WTC11 (cell line): ENCODE measurements at places on chromosomes 11 and 22. TPM values are rescaled to one million over a fixed set of nuclear protein-coding genes. Genes with fewer than 3 reads are reported as not detected.

DNA sequence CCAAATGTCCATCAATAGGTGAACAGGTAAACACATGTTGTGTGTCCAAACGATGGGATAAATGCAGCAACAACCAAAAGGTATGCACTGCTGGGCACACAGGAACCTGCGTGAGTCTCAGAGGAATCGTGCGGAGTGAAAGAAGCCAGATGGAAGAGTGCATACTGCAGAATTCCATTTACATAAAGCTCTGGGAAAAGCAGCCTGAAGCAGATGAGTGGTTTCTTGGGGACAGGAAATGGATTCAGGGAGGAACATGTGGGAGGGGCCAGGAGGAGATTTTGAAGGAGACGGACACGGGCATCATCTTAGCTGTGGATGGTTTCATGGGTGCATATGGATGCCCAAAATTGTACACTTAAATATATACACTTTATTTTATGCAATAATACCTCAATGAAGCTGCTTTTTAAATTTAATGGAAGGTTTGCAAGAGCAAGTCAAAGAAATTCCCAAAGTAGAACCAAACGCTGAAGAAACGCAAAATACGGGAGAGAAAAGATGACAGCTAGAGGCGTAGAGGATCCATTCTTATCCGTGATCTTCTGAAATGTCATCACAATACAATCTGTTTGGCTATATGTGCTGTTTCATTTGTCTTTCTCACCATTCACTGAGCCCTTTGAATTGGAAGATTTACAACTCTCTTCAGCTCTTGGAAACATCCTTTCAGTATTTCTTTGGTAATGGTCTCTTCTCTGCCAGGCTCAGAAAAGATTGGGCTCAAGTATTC lies 24.5 kb downstream of the ST14 start:
- no peak overlapping the region for H3K4me3 ChIP-seq
- H3K36me3 ChIP-seq, result no peaks in the 10 kb centered on the region
- H3K4me1 ChIP-seq, result peaks cover 13% of the 10 kb centered on the region
- DNase-seq, result no peak
- no peaks in the 10 kb centered on the region for H3K27me3 ChIP-seq

DNA sequence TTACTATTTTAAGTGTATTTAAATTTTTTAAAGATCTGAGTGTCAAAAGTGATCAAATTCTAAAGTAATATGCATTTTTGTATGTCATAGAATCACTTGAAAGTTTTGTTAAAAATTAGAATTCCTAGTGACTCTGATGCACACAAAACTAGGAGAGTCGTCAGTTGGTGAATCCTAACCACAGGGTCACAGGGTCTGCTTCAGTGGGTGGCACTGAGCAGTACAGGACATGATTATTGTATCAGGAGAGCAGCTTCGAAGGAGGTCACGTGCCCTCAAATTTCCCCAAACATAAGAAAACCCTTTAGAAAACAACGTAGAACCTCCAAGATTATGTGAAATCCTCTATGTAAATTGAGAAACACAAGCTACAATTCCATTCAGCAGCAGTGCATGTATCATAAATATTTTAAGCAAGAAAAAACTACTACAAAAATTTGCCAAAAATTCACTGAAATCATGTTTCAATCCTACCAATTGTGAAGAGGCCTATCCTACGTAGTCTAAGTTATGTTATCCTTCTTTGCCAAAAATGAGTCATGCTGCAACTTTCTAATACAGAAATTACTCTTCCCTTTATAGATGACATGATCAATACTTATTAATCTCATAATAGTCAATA lies 323.6 kb downstream of the AASDHPPT start:
- DNase-seq, result no peak
- peaks cover 4% of the 10 kb centered on the region for H3K36me3 ChIP-seq
- H3K27me3 ChIP-seq, result no peaks in the 10 kb centered on the region

DNA sequence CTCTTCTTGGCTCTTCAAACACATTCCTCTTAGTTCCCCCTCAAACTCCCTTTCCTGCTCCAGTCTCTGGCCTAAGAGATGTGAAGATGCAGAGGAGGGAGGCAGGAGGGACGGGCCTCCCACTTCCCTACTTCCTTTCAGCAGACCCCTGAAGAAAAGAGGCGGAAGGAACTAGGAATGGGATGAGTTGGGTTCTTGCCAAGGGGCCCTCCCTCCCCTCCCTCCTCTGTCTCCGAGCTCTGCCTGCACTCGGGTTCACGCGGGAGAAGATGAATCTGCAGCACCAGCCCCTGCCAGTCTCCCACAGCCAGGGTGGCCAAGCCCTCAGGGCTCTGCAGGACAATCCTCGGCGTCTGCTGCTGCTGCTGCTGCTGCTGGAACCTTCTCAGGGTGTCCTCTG lies 24.3 kb upstream of the PKNOX2 start:
- no peak overlapping the region for H3K4me3 ChIP-seq
- peaks cover 80% of the 10 kb centered on the region for H3K27me3 ChIP-seq
- no peak for DNase-seq

GRCh38 chr22:36123673-36124630 lies 36.6 kb downstream of the APOL3 start:
- H3K27me3 ChIP-seq, result peaks cover 20% of the 10 kb centered on the region
- H3K4me1 ChIP-seq, result peaks cover 15% of the 10 kb centered on the region
- H3K27ac ChIP-seq, result peak overlapping the region; percentile 91
- peak; percentile 95 for DNase-seq
- no peaks in the 10 kb centered on the region for H3K36me3 ChIP-seq

DNA sequence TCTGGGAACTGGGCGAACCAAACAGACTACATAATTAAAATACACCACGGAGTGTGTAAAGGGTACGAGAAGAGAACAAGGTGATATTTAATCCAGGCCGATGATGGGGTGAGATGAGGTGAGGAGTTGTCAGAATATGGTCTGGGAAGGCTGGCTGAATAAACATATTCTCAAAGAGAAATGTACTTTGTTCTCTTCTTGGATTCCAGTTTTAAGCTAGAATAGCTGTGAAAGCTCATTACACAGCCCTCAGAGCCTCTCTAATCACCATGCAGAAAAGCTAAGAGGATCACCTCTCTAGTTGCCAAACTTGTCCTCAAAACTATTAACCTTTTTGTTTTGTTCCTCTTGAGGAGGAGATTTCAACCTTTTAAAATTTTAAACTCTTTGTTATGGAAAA lies 89.8 kb downstream of the ATG16L2 start:
- H3K36me3 ChIP-seq, result peaks cover 17% of the 10 kb centered on the region
- no peak overlapping the region for H3K4me3 ChIP-seq
- no peak for DNase-seq
- peak overlapping the region; percentile 10 for H3K27ac ChIP-seq

GRCh38 chr11:7414973-7415817 lies 70.1 kb upstream of the OLFML1 start:
- peaks cover 39% of the 10 kb centered on the region for H3K4me1 ChIP-seq
- H3K27me3 ChIP-seq, result no peaks in the 10 kb centered on the region
- H3K4me3 ChIP-seq, result no peak overlapping the region
- peak overlapping the region; percentile 22; the same call in 1 of the 2 replicates for H3K27ac ChIP-seq

DNA sequence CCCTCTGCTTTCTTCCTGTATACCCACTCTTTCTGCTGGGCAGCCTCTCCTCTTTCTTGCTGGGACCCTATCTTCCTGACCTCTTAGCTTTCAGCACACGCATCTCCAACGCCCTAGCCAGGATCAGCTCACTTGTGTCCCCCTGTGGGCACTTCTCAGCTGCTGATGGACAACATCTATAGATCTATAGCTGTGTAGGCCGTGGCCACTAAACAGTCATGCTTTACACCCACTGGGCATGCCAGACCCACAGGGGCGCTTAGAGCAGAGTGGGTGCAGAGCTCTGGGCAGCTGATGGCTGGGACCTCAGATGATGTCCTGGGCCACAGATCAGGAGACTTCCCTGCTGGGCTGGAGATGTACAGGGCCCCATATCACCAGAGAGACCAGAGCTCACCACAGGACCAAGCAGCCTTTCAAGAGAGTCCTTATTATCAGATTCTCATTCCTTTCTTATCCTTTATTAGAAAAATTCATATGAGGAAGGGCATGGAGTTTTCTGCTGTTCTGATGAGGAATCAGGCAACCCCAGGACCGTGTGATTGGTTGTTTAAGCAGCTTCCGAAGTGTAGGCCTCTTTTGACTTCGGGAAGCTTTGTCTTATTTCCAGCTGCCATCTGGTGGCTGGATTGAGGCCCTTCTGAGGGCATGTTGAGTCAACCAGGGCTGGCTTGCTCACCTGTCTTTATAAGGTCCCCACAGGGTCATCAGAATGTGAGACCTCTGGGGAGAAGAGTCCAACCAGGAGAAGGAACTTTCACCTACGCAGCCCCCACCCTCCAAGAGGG lies 60.5 kb downstream of the OSBP2 start:
- no peak overlapping the region for H3K27ac ChIP-seq
- DNase-seq, result peak; percentile 66
- H3K27me3 ChIP-seq, result no peaks in the 10 kb centered on the region
- no peak overlapping the region for H3K4me3 ChIP-seq

GRCh38 chr11:45715418-45715817 lies 50.0 kb upstream of the CHST1 start:
- no peak for DNase-seq
- H3K4me3 ChIP-seq, result no peak overlapping the region
- peaks cover 23% of the 10 kb centered on the region for H3K27me3 ChIP-seq
- 0 out of 2 replicates have a peak, but pooled peaks cover 10% of the 10 kb centered on the region for H3K4me1 ChIP-seq

- H3K4me3 ChIP-seq, result no peak overlapping the region
- peaks cover 31% of the 10 kb centered on the region for H3K4me1 ChIP-seq
- no peak overlapping the region for H3K27ac ChIP-seq
Observed at GRCh38 chr22:30254314-30254713, 7.8 kb upstream of the LIF start.

GRCh38 chr22:35384527-35384926 lies 3.6 kb downstream of the HMOX1 start:
- DNase-seq, result no peak
- H3K36me3 ChIP-seq, result no peaks in the 10 kb centered on the region; the same call in 1 of the 2 replicates
- no peaks in the 10 kb centered on the region for H3K27me3 ChIP-seq
- H3K4me3 ChIP-seq, result no peak overlapping the region
- H3K4me1 ChIP-seq, result peaks cover 23% of the 10 kb centered on the region

DNA sequence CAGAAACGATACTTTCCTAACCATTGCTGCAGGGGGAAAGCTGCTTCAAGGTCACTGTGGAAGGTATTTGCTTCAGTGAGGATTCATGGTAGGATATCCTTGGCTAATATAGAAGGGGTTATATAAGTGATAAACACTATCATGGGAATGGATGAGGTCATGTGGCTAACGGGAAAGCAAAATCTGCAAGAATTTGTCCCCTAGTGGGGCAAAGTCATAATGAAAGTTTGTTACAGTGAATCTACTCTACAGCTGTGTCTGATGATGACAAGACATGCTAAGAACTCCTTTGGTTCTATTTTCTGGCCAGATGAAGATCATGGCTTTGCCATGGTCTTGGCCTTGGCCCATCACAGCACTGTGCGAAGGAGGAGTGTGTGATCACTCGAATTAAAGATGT lies 13.8 kb downstream of the MMP20 start:
- no peak for DNase-seq
- no peak overlapping the region for H3K27ac ChIP-seq
- no peaks in the 10 kb centered on the region for H3K36me3 ChIP-seq
- H3K27me3 ChIP-seq, result no peaks in the 10 kb centered on the region
- H3K4me3 ChIP-seq, result no peak overlapping the region
- peaks cover 31% of the 10 kb centered on the region for H3K4me1 ChIP-seq

DNA sequence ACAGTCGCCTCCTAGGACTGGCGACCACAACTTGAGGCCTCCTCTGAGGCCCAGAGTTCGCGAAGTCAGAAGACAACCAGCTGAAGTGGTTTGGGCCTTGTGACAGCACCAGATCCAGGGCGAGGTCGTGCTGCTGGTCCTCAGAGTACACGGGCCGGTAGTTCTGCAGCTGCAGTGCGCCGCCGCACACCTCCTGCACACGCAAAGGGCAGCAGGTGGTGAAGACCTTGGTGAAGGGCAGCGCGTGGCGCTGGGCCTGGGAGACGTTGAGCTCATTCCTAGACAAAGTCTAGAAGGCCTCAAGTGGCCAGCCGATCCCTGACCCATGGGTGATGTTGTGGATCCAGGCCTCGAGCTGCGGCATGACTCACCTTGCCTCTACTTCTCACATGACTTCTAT lies 18.2 kb downstream of the CD3E start:
- H3K36me3 ChIP-seq, result no peaks in the 10 kb centered on the region
- H3K27ac ChIP-seq, result no peak overlapping the region
- H3K4me3 ChIP-seq, result no peak overlapping the region
- peaks cover 11% of the 10 kb centered on the region for H3K4me1 ChIP-seq

GRCh38 chr11:108983636-108984420 lies 319.0 kb downstream of the DDX10 start:
- H3K4me3 ChIP-seq, result no peak overlapping the region
- DNase-seq, result no peak
- no peaks in the 10 kb centered on the region; the same call in 1 of the 2 replicates for H3K36me3 ChIP-seq
- peaks cover 24% of the 10 kb centered on the region for H3K4me1 ChIP-seq
- no peak overlapping the region for H3K27ac ChIP-seq

GRCh38 chr11:118924591-118925585 lies 838 bp downstream of the BCL9L start:
- H3K36me3 ChIP-seq, result no peaks in the 10 kb centered on the region
- peaks cover 13% of the 10 kb centered on the region for H3K27me3 ChIP-seq
- H3K4me1 ChIP-seq, result peaks cover 61% of the 10 kb centered on the region
- DNase-seq, result peak; percentile 71

GRCh38 chr11:41379084-41379483 lies 80.4 kb downstream of the LRRC4C start:
- H3K27me3 ChIP-seq, result no peaks in the 10 kb centered on the region
- no peaks in the 10 kb centered on the region for H3K36me3 ChIP-seq
- no peak overlapping the region for H3K4me3 ChIP-seq
- H3K27ac ChIP-seq, result no peak overlapping the region
- peaks cover 37% of the 10 kb centered on the region for H3K4me1 ChIP-seq
- no peak for DNase-seq

DNA sequence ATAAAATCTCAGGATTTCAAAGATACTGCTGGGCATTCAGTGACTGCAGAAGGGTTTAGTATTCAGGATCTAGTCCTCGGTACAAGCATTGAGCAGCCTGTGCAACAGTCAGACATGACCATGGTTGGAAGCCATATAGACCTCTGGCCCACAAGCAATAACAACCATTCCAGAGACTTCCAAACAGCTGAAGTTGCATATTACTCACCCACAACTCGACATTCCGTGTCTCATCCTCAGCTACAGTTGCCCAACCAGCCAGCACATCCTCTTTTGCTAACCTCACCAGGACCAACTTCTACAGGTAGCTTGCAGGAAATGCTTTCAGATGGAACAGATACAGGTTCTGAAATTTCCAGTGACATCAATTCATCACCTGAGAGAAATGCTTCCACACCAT lies 156.8 kb downstream of the C11orf91 start:
- no peak overlapping the region for H3K27ac ChIP-seq
- no peak overlapping the region for H3K4me3 ChIP-seq
- no peak for DNase-seq
- no peaks in the 10 kb centered on the region for H3K27me3 ChIP-seq

GRCh38 chr11:120747850-120748814 lies 236.6 kb downstream of the GRIK4 start:
- DNase-seq, result no peak
- H3K27me3 ChIP-seq, result peaks cover 5% of the 10 kb centered on the region; the same call in 1 of the 2 replicates
- H3K4me1 ChIP-seq, result peaks cover 27% of the 10 kb centered on the region
- H3K27ac ChIP-seq, result no peak overlapping the region
- H3K36me3 ChIP-seq, result no peaks in the 10 kb centered on the region
- no peak overlapping the region for H3K4me3 ChIP-seq

SLC25A45 gene
- 1.5 to 2.5 TPM (median 1.7 TPM) in 3 replicates for total RNA-seq

UBQLNL gene
- total RNA-seq, result 0.14 to 0.24 TPM in 2 of 3 replicates, not detected in the other

HEPN1 gene
- total RNA-seq, result not detected in 3 replicates

C11orf87 gene
- total RNA-seq, result 0.20 to 0.25 TPM (median 0.23 TPM) in 3 replicates

SCGB2A2 gene
- not detected in 3 replicates for total RNA-seq

KCNE3 gene
- total RNA-seq, result 1.9 to 3.7 TPM (median 3.5 TPM) in 3 replicates

UPK3A gene
- total RNA-seq, result 0.23 to 0.62 TPM (median 0.37 TPM) in 3 replicates

DSCAML1 gene
- total RNA-seq, result 0.25 to 0.90 TPM (median 0.82 TPM) in 3 replicates

KRTAP5-9 gene
- not detected in 3 replicates for total RNA-seq
